Epithelial cell of proximal tubule (primary cell): ENCODE measurements at places on chromosomes 4 and X. TPM values are rescaled to one million over a fixed set of nuclear protein-coding genes. Genes with fewer than 3 reads are reported as not detected.

The ATP8A1 gene
- 2.9 and 4.3 TPM in 2 replicates for total RNA-seq

The EXOC1L gene
- not detected in 2 replicates for total RNA-seq

DNA sequence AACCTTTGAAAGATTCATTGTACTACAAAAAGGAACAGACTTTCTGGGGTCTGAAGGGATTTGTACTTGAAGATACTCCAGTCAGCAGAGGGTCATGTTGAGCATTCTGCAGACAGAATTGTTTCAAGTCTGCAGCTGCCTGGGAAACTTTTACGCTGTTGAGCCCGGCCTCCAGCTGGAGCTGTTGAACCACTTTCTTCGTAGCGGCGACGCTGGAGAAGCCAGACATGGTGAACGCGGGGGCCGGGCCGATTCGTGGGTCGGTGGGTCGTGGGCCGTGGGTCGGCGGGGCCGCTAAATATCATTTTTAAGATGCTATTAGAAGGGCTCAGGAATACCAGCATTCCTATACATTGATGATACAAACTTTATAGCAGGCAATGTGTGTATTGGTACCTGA, 12.0 kb upstream of the RTL9 start:
- no peak for DNase-seq

DNA sequence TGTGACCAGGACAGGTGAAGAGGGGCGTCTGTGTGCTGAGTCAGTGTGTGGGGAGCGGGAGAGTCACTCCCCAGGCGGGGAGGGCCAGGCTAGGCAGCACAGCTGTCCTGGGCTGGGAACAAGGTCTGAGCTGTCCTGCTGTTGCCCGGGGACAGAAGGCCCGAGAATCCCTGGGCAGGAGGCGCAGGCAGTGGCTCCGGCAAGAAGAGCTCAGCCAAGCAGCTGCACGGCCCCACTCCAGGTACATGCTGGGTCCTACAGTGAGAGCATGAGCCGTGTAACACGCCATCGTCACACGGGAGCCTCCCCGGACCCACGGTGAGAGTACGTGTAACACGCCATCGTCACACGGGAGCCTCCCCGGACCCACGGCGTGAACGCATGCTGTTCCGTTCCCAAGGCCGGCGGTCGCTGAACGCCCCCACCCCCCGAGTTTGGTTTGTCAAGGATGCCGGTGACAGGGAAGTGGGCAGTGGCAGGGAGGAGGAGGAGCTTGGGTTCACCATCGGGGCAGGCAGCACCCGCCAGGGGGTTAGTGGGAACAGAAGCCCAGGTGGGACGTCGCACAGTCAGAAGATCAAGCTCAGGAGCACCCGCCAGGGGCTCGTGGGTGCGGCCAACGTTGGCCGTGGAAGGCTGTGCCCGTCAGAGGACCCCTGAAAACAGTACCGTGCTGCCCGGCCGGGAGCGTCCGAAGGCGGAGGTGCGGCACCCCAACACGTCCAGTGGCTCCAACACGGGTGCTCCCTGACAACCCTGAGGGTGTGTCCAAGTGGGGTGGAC, 15.6 kb downstream of the PPP2R3B start:
- DNase-seq: no peak

DNA sequence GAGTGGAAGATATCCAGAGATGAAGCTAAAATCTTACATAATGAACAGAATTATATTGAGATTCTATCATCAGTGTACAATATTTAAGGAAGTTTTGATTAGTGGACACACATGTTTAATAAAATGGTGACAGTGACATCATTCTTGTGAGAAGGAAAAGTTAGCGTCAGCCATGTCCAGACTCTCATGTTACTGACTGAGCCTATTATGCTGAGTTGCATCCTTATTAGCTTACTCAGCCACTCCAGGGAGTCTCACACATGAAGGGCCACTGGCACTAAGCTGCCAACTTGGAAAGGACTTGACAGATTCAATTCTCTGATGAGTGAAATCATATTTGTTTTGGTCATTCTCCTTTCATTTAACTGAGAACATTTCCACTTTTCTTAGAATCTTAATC, 170.6 kb downstream of the BANK1 start:
- no peak for DNase-seq

The HTR2C gene
- total RNA-seq: not detected in 2 replicates

DNA sequence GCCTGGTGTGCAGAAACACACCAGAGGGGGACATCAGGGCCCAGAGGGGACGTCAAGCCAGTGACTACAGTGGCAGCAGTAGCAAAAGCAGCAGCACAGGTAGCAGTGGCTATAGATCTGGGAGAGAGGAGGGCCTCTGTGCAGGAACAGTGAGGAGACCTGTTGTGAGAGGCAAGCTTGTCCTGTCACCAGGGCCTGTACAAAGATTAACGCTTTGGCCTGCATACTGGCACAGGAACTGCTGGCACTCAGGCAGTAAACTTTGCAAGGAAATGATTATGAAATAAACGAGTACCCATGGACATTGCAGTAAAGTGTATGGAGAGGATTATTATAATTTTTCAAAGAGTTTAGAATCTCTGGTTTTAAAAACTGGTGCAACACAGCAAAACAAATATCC, 5.5 kb upstream of the PHF8 start:
- DNase-seq: no peak

GRCh38 chrX:55908661-55909212, 191.2 kb downstream of the RRAGB start:
- no peak for DNase-seq

The RHOH gene
- total RNA-seq: not detected in 2 replicates

GRCh38 chrX:78979789-78980464, 34.7 kb downstream of the P2RY10 start:
- DNase-seq: no peak

GRCh38 chr4:162707962-162708361, 458.7 kb downstream of the NAF1 start:
- no peak for DNase-seq

The NCAPG gene
- total RNA-seq: 56.4 and 66.9 TPM in 2 replicates

- DNase-seq: no peak
Observed at GRCh38 chr4:188434643-188435042, 295.4 kb downstream of the TRIML1 start.

The EDA gene
- 0.80 and 1.6 TPM in 2 replicates for total RNA-seq
